ENCODE measurements at places on chromosomes 7 and 10.

GRCh38 chr10:11242443-11243387 lies 225.0 kb downstream of the CELF2 start:
- DNase-seq: no peak

GRCh38 chr7:118110178-118110925 lies 73.6 kb upstream of the LSM8 start:
- DNase-seq: no peak

GRCh38 chr7:11005202-11005601 lies 31.5 kb downstream of the PHF14 start:
- no peak for DNase-seq

DNA sequence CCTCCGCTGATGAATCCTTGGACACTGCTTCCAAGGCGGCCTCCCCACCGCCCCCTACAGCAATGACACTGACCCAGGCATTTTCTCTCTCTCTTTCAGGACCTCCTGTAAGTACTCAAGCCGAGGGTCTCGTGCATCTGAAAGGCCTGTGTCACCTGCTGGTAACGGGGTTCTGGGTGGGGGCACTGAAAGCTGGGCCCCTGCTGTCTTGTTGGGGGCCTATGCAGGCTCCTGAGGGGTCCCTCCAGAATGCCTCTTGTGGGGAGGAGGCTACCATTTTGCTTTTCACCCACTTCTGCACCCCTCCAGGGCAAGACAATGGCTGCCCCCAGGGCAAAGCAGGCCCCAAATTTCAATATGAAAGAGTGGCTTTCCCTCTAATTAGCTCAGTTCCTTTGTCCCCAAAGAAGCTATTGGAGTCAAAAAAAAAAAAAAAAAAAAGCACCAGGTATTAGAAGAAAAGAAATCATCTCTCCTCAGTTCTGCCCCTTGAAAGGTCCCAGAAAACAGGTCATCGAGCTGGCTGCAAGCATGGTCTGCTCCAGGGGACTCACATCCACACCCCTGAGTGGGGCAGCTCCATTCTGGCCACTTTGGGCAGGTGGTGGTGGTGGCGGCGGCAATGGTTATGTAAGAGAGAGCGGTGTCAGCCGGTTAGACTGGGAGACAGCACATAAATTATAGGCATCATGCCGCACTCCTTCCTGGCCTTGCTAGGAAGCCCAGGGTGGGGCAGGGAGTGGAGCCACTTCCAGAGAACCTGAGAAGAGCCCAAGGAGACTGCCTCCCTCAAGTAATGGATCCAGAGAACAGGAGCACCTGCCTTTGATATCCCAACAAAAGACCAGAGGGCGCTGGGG lies 66.2 kb downstream of the COL13A1 start:
- no peak for DNase-seq

DNA sequence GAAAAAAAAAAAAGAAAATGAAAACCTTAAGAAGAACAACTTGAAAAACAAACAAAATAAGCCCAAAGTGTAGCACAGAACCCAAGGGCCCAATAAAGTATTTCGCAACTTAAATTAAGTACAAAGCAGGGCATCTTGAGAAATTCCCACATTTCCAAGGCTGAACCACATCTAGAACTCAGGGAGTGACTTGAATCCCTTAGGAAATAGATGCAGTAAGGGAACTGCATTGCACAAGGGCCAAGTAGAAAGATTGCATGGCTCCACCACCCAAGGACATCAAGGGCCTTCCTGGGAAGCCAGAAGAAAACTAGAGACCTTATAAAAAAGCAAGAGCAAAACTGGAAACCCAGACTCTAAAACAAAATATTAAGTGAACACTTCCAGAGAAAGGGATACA lies 352.7 kb downstream of the CXCL12 start:
- DNase-seq: no peak

DNA sequence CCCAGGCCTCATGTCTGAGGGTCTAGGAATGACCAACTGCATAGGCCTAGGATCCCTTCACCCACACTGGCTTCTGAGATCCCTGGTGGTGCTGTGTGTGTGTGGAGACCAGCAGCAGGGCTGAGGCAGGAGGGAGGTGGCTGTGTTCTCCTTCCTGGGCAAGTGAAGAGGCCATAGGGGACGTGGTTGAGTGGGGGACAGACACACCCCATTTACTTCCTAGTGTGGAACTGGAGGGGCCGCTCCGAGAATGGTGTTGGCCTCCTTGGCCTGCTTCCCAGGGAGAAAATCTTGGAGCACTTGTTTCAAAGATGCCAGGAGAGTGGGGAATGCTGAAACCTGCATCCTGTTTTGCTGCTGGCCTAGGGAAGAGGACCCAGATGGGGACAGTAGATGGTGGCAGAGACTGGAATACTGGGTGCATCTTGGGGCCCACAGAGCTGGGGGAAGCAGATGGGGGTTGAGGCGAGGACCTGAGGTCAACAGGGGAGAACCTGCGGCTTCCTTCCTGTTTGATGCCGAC lies 19.1 kb downstream of the UBTD1 start:
- DNase-seq: no peak

DNA sequence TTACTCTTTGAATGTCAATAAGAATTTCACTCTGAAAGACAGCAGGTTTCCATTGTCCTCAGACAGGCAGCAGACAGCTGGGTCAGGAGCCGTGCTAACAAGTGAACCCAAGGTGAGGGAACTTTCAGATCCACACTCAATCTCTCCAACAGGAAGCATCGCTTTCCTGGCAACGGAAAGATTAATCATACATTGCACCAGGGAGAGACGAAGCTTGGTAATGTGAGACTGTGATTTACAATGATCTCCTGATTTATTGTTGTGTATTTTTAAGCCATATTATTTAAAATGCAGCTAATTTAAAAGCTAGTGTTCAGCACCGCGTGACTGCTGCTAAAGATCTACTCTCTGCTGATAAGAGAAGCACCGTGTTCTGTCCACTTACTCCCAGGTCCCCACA lies 17.5 kb upstream of the NOM1 start:
- no peak for DNase-seq

GRCh38 chr10:28862219-28862618 lies 184.9 kb downstream of the BAMBI start:
- no peak for DNase-seq

DNA sequence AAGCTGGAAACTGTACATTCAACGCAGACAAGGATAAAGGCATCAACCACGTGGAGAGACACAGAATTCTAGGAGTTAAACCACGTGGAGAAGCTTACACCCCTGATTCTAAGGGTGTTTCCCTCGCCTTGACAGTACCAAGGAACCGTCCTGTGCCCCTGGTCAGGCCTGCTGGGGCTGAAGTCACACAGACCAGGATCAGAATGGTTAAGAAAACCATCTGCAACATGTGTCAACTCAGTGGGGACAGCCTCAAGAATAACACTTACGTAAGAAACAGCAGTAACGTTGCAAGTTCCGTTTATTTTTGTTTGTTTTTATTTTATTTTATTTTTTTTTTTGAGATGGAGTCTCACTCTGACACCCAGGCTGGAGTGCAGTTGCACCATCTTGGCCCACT lies 55.6 kb downstream of the CHST15 start:
- DNase-seq: no peak

GRCh38 chr7:105816954-105817615 lies 59.3 kb downstream of the ATXN7L1 start:
- no peak for DNase-seq

GRCh38 chr10:110915035-110915434 lies 3.9 kb downstream of the BBIP1 start:
- DNase-seq: no peak

GRCh38 chr10:78754269-78755062 lies 314.3 kb upstream of the ZMIZ1 start:
- DNase-seq: no peak

GRCh38 chr10:99672884-99673283 lies 13.6 kb downstream of the ENTPD7 start:
- DNase-seq: no peak

GRCh38 chr7:158018098-158018762 lies 569.4 kb downstream of the PTPRN2 start:
- no peak for DNase-seq

DNA sequence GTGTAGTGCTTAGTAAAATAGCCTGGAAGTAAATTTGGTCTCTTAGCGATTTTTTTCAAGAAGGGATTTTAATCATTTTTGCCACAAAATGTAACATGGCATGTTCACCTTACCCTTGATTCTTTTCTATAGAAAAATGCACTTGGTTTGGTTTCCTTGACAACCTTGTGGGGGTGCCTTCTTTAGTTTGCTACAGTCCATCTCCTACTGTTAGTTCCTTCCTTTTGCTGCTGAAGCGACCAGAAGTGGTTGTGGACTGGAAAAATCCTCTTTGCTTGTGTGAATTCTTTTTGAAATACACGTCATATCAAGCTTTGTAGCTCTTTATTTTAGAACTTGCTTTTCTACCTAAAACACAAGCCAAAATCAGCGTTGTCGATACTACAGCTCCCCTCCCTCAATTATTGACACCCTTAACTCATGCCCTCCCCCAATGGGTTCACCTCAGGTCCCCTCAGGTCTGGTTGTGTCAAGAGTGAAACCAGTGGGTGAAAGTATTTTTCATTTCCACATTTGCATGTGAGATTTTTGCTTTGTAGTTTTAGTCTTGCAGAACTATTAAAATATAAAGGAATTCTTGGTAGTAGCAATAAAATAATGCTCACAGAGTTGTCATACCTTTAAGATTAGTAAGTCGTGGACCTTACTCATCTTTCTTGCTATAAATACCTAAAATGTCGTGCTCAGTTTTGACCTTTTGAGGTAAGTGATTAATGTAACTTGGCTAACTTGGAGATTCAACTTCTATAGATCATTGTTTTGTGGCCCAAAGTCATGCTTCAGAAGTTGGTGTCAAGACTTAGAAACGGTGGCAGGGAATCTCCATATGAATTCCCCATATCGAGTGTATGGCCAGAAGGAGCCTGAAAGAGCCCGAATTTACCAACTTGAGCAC lies 1.5 kb downstream of the ACTR3B start:
- no peak for DNase-seq

DNA sequence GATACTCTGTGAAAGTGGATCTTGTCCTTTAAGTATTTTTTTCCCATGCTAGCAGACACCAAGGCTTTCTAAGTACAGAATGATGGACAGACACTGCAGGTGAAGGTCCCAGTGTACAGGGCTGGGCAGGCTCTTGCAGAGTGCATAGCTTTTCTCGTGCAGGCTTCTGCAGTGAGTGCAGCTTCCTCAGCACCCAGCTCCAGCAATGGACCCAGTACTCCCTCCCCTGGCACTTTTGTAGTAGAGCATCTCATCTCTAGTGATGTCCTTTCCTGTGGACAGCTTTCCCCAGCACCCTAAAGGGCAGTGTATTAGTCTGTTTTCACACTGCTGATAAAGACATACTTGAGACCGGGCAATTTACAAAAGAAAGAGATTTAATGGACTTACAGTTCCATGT lies 104.3 kb downstream of the CUL2 start:
- DNase-seq: no peak

- DNase-seq: no peak
Measured at GRCh38 chr10:48684792-48685623, at the start of gene WDFY4. TSS of gene WDFY4 (plus strand) at chr10:48684873. CDS start at chr10:48709733, 24,860 bp downstream.

GRCh38 chr7:8089036-8089780 lies 120.6 kb downstream of the GLCCI1 start:
- no peak for DNase-seq

DNA sequence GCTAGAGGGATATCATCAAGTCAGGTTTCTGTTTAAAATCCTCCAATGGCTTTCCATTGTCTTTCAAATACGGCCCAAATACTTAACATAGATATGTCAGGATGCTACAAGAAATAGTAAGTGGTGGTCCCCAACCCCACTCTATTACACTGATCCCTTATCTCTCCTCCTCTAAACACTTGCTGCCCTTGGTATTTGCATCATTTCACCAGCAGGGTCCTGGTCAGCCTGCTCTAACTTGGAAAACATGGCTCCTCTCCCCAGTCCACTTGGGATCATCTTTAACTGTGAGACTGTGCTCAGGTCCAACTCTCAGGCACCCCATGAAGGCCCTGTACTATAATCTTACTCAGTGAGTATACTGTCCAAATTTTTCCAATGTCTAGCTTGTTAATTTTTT lies 53.8 kb upstream of the GSAP start:
- no peak for DNase-seq

GRCh38 chr10:12459762-12460161 lies 110.4 kb downstream of the CAMK1D start:
- DNase-seq: no peak

DNA sequence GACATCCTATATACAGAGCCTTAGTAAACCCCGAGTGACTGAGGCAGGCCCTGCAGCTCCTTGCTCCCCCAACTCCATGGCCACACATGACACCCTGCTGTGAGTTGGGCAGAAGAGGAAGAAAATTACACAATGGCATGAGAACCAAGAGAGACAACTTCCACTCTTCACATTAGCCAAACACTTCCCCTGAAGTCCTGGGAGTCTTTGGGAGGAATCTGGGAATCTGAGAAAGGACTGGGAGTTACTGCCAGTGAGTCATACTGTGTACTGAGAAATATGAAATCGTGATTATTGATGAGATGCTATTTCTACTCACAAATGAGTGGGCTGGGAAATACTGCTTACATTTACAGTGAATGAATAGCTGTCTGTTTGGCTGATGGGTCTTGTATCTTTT lies 116.6 kb downstream of the SPAG6 start:
- DNase-seq: no peak

GRCh38 chr7:141610671-141611070 lies 59.5 kb downstream of the AGK start:
- no peak for DNase-seq

DNA sequence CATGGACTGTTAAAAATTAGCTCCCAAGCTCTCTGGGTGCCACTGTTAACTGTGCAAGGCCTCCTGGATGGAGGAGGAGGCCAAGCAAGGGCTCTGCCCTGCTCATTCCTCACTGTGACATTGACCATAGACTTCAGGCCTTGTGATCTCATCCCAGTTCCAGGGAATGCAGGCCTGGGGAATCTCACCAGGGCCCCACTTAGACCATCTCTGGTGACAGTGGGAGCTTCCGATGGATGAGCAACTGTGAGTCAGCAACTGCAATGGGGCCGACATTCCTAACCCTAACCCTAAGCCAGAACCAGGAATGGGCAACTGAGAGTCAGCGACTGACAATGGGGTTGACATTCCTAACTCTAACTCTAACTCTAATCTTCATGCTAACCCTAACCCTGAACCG lies 50.4 kb upstream of the MSMB start:
- no peak for DNase-seq

- DNase-seq: no peak
Measured at GRCh38 chr7:80387634-80388193, 124.2 kb downstream of the GNAT3 start.

DNA sequence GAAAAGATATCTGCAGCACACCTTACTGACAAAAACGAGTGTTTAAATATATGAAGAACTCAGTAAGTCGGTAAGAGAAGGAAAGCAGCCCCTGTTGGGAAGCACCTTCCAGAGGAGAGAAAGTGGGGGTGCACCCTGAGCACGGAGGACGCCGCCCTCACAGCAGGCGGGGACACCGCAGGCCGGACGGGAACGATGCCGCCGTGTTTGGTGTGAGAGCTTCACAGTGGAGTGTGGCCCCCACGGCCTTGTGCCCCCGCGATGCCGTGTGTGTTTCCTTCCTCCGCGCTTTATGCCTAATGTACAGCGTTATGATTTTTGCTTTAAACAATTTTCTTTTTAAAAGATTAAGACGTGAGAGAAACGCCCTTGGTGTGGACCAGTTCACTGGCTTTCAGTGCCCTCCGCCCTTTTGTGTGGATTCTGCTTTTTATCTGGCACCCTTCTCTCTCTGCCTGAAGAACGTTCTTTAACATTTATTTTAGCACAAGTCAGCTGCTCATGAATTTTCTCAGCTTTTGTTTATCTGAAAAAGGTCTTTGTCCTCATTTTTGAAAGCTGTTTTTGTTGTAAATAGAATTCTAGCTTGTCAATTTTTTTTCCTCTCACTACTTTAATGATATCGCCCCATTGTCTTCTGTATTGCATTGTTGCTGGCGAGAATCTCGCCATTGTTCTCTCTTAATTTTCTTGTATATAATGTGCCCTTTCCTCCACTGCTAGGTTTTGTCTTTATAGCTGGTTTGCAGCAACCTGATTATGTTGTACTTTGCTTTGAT lies 110.7 kb downstream of the INPP5A start:
- DNase-seq: no peak

Data from naive thymus-derived CD4-positive, alpha-beta T cell (primary cell).